ENCODE measurements at places on chromosomes 4 and X.

GRCh38 chr4:48275247-48275646 lies 5.6 kb upstream of the TEC start:
- no peak for DNase-seq

DNA sequence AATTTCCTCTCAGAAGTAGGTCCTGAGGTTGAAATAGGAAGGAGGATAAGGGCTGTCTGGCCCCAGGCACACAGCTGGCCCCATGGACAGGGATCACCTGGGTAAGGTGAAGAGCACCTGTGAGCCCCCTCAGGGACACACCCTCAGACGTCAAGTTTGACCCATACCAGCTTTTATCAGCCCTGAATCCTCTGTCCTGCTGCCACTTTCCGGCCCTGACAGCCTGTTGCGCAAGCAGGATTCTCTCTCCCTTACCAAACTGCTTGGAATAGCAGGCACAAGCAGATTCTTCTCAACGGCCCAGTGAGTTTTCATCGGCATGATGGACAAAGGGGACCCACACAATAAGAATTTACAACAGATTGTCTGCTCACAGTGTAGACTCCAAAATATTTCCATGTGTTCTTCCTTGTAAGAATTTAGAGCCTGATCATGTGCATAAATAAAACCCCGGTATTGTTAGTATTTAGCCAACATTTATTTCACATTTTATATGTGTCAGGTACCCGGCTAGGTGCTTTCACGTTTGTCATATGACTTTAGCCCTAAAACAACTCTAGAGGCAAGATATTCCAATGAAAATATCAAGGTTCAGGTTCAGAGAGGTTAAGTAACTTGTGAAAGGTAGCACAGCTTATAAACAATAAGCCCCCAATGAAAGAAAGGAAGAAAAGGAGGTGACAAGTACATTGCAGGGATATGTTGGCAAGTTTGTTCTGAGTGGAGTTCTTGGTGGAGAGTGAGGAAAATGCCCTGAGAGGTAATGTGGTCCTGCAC lies 107.2 kb upstream of the KIT start:
- no peak for DNase-seq

DNA sequence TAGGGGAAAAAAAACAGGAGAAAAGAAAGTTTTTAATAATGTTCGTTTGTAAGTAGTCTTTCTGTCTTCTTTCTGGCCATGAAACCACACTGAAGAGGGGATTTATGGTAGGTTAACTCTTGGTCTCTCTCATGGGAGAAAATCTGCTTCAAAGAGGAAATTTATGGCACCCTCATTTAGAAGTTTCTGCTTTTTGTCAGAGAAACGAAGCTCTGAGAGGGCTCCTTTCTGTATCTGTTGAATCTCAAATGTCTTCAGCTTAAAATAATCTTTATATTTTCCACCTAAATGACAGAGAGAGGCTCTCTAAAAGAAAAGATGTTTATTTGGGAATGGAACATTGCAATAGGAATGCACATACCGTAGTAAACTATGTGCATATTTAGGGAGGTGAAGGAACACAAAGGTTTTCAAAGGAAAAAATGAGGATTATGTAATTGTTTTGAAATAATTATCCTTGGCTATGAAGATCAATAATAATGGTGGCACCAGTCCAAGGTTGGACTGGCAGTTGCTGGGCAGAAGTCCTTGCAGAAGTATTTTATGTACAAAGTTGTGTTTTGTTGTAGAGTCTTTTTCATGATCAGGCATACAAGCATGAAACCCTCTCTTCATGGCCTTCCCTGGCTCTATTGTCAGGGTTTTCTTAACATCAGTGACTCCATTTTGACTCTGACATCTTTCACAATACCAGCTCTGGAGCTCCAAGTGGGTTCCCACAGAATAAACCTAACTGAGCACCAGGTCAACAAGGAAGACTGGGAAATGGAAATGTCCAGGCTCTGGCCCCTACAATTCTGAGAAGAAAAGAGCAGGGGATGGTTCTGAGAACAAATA lies 53.0 kb upstream of the HPSE start:
- no peak for DNase-seq

DNA sequence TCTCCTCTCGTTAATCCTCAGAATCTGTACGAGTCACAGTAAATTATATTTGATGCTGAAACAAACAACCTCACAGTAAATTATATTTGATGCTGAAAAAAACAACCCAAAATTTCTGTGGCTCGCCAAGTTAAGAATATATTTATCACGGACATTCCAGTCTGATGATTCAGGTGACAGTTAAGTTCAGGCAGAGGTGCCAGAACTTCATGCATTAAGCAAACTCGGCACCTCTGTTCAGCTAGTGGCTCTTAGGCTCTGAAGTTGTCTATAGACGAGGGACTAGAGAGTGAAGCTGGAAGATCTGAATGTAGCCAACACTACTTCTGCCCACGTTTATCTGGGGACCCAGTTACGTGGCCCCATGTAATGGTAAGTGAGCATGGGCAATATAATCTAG lies 132.2 kb upstream of the AGA start:
- DNase-seq, result no peak

GRCh38 chr4:118265312-118266144 lies 87.3 kb downstream of the PRSS12 start:
- no peak for DNase-seq

DNA sequence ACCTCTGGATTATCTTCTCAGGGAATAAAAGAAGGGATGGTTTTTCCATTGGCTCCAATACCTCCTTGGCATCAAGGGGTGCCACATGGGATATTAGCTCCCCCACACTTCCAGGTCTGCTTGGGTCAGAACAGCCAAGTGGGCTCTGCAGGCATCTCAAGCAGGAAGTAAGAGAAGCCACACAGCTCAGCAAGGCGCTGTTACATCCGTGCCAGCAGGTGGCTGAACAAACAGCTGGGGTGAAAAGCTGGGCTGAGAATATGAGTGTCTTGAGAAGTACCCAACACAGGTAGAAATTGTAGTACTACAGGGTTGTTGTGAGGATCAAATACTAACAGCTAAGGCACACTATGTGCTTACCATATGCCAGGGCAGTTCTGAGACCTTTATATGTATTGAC lies 76.7 kb upstream of the TMEM150C start:
- DNase-seq, result no peak

- DNase-seq, result no peak
These were observed 104.9 kb upstream of the GIMD1 start for GRCh38 chr4:106473515-106473914.

DNA sequence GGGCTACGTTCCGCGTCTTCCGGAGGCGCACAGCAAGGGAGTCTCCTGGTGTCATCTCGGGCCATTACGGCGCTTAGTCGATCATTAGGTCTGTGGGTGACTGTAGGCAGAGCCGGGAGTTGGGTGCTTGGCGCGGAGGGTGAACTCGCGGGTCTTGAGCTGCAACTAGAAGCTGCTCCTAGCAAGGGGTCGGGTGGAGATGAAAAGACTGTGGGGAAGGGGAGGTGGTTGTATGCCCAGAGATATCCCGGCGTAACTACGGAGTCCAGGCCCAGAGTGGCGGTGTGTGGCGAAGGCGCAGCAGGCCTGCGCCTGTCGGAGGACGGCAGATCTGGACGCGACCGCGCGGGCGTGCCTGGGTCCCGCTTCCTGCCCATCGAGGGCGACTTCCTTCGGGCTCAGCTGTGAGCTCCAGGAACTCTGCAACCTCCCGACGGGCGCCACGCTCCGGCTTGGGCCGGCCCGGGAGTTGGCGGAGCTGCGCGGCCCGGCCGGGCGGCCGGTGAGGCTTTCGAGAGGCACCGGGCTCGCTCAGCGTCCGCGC lies 2.7 kb upstream of the NKX3-2 start:
- no peak for DNase-seq

DNA sequence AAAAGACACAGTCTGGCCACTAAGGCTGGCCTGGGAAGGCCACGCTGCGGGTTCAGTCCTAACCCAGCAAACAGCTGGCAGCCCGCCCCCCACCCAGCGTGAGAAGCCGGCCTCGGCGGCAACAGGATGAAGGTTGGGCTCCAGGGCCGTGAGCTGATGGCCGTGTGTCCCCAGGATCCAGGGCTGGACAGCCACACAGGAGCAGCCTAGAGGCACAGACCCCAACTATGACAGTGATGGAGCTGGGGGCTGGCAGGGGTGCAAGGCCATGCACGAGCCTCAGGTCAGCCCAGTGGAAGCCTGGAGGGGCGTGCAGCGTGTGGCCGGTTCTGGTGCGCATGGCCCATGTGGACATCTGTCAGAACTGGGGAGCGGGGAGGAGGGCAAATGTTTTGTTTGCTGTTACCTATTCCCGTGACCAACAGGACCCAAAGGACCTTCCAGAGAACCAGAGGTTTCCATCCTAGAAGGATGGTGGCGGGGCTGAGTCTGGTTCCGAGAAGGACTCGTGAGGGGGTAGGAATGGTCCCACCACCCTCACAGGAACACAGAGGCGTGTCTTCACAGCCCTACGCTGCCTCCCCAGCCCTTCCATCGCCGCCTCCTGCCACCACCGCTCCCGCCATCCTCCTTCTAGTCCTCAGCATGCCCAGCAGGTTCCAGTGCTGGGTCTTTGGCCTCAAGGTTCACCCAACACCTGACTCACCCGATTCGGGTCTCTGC lies 46.5 kb downstream of the ZFYVE28 start:
- no peak for DNase-seq

GRCh38 chr4:119735165-119735651 lies 106.6 kb upstream of the PDE5A start:
- no peak for DNase-seq

DNA sequence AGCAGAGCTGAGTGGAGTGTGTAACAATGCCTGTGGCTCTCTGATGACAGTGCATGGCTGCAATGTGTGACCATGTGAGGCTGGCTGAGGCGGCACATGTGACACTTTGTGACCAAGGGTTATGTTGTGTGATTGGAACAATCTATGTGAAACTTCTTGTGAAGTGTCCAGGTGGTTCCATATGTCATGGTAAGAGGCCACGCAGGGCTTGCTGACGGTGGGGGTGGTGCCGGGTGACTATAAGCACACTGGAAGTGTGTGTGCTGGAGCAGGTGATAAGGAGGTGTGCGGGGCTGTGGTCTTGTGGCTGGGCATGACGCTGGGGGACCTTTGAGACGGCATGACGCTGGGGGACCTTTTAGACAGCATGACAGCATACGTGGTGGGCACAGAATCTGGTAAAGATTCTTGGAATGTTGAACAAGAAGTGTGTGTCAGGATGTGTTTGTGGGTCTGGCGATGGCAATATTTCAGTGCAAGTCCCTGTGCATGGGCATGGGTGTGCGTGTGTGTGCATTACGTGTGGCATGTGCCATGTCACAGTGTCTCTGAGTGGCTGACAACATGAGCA lies 7.4 kb upstream of the HDAC6 start:
- DNase-seq, result no peak

GRCh38 chr4:170672381-170672965 lies 582.7 kb upstream of the AADAT start:
- no peak for DNase-seq

DNA sequence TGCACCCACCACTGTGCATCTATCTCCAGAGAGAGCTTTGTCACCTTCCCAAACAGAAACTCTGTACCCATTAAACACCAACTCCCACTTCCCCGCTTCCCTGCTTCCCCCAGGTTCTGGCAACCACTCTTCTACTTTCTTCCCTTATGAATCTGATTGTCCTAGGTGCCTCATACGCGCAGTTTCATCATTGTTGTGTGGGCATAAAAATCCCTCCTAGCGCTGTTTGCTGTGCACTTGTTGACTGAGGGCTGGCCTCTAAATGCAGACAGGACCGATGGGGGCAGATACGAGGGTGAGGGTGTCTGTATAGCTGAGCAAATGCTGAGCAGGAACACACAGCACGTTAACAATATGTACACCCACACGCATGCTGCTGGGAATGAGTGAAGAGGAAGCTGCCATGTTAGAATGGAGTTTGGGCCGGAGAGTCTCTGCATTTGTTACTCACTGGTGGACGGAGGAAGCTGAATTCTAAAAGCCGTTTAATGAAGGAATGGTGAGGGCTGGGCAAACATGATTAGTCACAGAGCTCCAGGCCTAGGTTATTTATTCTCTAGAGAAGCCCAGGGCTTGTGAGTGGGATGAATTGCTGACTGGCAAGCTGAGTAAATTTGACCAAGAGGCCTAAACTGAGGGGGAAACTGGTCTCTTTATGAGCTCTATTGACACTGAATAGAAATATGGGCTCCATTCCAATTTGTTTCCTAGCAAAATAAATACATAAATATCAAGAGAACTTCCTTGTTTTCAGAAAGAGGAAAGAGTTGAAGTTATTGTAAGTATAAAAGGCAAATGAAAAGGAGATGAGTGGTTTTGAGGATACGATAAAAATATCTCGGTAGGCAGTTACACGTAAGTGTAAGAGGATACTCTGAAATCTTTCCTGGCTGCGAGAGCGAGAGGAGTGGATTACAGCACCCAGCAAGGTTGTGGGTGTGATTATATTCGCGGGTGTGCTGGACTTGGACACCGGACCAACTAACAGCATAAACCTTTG lies 95.9 kb upstream of the RPS6KA3 start:
- DNase-seq, result no peak

DNA sequence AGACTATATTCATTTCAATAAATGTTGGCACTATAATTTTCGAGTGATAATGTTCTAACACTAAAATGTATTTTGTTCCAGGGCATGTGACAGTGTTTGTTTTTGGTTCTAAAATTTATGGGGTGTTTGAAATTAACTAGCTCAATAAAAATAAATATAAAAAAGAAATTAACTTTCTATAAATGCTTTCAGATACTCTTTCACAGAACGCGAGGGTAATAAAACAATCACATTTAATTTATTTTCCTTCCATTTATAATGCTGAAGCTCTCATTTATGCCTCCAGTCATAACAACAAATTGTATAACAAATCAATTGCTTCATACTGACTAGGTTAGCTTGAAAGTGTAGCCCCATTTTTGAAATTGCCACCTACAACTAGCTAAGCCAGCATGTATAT lies 122.4 kb upstream of the GPM6A start:
- no peak for DNase-seq

DNA sequence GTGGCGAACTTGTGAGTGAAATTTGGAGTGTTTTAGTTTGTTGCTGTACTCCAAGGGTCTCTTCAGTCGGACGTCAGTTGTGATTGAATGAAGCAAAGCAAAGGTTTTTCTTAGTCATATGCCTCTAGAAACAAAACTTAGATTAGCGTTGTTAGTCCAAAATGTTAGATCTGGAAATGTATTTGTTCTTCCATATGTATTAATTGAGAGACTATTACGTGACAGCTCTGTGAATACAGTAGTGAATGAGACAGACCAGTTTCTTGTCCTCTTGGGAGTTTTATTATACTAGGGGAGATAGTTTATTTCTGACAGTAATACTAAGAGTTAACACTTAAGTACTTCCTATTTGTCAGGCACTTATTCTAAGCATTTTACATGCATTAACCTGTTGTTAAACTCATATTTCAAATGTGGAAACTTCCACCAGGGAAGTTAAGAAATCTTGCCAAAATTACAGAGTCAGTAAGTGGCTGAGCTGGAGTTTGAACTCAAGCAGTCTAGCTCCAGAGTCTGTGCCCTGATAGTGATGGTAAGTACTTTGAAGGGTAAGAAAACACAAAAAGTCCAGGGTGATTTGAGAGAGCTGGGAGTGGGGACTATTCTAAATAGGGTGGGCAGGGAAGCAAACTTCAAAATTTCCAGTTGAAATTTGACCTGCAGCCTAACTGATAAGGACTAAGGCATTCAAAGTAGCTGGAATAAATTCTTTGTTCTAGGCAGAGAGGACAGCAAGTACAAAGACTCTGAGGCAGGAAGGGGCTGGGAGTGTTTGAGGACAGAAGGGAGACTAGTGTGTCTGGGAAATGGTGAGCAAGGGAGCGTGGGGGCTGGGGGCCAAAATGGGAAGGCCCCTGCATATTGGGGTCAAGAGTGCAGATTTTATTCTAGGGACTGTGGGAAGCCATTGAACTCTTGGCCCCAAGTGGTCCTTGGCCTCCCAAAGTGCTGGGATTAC lies 17.0 kb downstream of the ADD1 start:
- no peak for DNase-seq

- no peak for DNase-seq
These were observed 126.8 kb downstream of the DCLK2 start for GRCh38 chr4:150205016-150205415.

Data from H1 (cell line).